Glutamatergic neuron (in vitro differentiated cells): ENCODE measurements at places on chromosomes 2 and 18. TPM values are rescaled to one million over a fixed set of nuclear protein-coding genes. Genes with fewer than 3 reads are reported as not detected.

Gene GRHL1
- total RNA-seq = 4.3 TPM

Gene DUSP19
- total RNA-seq = 1.6 TPM

Gene DRC1
- 2.3 TPM for total RNA-seq

Gene POTEC
- total RNA-seq = not detected

Gene ALK
- 9.6 TPM for total RNA-seq

Gene OTOS
- not detected for total RNA-seq

Gene RAMP1
- total RNA-seq = 7.6 TPM

Gene TFPI
- 0.59 TPM for total RNA-seq

Gene SPC25
- total RNA-seq = 7.1 TPM

Gene KCNG2
- total RNA-seq = 1.6 TPM

Gene EML6
- total RNA-seq = 0.91 TPM

Gene ELOA2
- not detected for total RNA-seq

DNA sequence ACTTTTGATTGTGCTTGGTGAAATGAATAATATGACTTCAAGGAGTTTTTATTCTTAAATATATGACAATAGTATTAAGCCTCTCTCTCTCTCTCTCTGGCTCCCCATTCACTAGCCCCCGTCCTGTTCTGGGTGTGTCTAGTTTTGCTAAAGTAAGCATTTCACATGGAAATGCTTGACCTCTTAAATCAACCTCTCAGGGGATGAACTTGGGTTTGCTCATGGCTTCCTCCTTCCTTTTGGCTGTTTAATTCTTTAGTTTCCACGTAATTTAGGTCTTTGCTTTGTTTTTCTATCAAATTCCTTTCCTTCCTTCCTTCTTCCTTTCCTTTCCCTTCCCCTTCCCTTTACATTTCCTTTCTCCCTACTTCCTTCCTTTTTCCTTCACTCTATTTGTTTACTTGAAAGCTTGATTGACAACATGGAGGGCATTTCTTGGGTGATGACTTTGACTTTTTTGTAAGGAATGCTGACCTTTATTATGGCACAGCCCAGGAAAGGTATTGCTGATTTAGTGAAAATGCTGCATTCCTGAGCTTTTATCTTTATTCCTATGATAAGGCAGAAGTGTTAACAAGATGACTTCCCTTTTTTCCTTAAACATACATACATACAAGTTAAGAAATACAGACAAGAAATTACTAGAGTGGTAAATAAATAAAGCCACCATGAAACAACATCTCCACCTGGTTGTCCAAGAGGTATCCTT, 3.6 kb downstream of the DPP4 start:
- no peak for DNase-seq

GRCh38 chr2:85234868-85235267, 92.9 kb downstream of the TGOLN2 start:
- DNase-seq = no peak

GRCh38 chr18:7877609-7878008, 310.5 kb downstream of the PTPRM start:
- DNase-seq = no peak

DNA sequence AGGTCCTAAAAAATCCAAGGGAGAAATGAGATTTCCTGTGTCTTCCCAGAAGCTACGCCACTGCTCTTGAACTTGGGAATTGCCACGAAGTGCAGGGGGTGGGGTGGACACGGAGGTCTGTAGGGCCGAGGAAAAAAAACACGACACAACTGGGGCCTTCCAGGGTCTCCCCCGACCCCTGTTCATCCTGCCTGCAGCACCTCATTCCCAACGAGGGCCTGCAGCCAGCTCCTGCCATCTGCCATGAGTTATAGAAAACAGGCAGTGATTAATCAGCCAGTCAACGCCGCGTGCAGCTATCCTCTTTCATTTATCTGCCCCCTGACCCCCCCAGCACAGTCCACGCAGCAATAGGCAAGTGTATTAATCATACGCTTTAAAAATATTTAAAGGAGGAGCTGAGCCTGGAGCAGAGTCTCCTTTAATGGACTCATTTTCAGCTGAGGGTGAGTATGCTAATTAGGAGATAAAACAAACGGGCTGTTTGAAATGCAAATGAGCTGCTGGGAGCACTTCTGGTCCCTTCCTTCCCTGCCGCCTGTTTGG, 209.9 kb downstream of the TFCP2L1 start:
- DNase-seq = peak; percentile 76

GRCh38 chr18:23453680-23454058, 582 bp downstream of the RIOK3 start:
- DNase-seq = no peak

DNA sequence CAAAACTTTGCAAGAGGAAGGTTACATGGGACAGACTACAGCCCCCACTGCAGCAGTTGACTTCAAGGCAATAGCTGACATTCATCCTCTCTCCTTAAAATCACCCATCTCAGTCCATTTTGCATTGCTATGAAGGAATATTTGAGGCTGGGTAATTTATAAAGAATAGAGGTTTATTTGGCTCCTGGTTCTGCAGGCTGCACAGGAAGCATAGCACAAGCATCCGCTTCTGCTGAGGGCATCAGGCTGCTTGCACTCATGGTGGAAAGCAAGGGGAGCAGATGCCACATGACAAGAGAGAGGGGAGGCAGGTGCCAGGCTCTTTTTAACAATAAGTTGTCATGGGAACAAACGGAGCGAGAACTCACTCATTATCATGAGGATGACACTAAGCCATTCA, 646.0 kb downstream of the ZEB2 start:
- no peak for DNase-seq

DNA sequence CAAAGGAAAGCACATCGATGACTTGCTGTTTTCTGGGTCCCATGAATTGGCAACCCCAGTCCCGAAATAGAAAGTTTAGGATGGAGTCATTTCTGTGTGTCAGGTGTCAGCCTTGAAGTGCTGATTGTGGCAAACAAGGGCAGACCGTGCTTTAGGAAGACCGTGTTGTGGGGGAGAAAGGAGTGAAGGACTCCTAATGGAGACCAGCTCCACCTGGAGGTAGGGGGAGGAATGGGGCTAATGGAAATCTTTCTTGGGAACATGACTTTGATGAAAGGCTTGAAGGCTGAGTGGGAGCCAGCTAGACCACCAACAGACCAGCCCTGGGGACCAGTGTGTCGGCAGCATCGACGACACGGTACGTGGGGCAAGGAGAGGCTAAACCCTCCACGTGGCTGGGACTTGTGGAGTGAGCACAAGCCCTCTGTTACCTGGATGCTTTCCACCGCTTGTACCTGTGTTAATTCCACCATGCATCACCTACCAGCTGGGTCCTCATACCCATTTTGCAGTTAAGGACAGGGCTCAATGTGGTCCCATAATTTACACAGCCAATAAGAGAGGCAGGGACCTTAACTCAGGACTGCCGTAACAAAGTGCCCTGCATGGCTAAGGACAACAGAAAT, 104.2 kb downstream of the SH3BP4 start:
- no peak for DNase-seq

GRCh38 chr2:3665886-3666612, 8.0 kb downstream of the ALLC start:
- DNase-seq = no peak

DNA sequence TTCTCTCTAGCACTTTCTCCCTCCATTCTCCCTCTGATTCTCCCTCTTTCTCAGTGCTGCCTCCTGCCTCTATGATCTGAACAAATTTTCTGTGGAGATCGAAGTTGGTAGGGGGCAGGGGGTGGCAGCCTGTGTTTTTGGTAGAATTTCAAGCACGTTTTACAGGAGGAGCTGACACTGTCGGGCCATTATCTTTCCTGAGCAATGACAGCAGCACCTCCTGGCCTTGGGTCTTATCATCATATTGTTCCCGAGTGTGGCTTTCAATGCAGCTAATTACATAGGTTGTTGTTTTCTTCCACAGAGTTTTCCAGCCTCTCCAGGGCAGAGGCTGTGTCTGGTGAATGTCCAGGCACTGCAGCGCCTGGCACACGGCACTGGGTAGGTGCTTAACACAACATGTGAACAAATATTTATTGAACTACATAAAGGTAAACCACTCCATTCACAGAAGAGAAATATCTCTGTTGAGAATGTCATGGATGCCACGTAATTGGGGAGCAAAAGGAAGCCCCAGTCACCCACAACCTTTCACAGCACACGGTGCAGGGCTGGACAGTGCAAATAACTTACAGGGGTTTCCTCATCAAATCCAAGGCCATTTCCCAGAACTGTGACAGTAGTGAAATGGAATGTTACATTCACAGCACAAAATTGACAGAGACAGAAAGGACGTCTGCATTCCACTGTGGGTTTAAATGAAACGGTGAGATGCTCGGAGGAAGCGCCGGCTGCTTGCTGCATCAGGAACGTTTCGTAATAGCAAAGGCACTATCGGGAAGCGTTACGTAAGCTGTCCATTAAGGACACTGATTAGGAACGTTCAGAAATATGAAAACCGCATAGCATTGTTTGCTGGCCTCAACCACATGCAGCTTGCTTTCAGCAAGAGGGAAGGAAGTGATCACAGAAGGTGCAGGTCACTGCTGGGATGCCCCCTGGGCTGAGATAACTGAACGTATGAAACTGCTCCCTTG, 6.5 kb upstream of the KCNG2 start:
- no peak for DNase-seq

DNA sequence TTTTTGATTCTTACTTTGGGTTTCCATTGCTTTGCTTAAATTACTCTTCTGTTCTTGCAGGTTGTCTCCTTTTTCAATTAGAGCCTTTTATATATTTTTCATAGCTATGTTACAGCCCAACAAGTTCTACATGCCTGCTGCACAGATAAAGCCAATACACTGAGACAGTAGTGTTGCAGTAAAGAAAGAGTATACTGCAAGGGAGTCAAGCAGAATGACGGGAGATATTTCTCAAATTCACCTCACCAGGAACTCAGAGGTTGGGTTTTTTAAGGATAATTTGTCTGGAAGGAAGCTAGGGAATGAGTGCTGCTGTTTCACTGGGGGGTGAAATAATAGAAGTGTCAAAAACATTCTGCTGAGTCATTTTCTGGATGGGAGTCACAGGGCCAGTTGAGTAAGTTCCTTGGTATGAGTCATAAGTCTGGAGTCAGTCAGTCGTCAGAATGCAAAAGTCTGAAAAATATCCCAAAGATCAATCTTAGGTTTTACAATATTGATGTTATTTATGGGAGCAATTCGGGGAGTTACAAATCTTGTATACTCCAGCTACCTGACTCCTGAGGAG, 193.0 kb upstream of the RGPD4 start:
- no peak for DNase-seq

DNA sequence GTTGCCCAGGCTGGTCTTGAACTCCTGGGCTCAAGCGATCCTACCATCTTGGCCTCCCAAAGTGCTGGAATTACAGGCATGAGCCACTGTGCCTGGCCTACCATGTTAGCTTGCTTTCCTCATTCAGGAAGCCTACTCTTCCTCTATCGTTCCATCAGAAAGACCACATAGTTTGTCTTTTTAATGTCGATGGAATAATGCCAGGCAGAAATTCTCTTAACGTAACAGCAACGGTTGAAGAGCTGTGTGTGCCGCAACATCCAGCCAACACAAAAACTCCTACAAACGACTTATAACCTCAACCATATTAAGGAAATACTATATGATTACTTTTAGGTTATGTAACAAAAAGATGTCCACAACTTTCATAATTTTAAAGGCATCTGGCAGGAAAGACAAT, 10.5 kb downstream of the ITGB1BP1 start:
- no peak for DNase-seq

DNA sequence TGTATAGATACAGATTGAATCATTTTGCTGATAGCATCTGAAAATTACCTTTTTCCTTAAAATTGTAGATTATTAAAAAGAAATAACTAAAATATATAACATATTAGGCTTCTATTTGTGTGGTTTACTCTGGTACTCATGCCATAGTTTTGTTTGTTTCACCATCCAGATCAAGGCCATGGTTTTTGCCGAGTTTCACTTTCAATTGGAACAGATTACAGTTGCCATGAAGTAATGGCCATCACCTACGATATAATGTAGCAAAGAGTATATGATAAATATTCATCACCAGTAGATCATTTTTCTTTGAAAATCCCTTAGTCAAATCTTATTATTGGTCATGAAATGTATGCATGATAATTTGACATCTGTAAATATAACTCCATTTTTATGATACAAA, 11.9 kb upstream of the DNAH7 start:
- no peak for DNase-seq

GRCh38 chr2:14735696-14736095, 103.2 kb downstream of the LRATD1 start:
- no peak for DNase-seq

- DNase-seq = no peak
These were observed 324.0 kb upstream of the SETBP1 start for GRCh38 chr18:44356566-44357157.

- no peak for DNase-seq
These were observed 347.4 kb upstream of the KLHL29 start for GRCh38 chr2:23037596-23037995.

DNA sequence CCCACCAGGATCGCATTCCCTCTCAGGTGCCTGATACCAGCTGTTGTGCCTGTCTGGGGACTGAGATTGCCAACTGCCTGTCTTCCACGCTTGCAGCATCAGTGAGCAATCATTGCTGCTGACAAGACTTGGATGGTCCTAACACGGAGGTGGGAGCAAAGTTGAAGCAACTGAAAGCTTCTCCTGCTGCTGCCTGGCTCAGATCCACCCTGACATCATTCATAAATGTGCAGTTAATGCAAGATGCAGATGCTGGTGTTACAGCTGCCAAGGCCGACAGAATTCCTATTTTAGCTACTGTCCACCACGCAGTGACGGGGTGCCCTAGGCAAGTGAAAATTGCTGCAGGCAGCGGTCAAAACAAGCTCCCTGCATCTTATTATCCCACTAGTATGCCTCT, 131.4 kb downstream of the VWC2L start:
- no peak for DNase-seq

- no peak for DNase-seq
These were observed 4.6 kb downstream of the CDCA7 start for GRCh38 chr2:173359231-173359630.
